Smooth muscle cell of the brain vasculature (primary cell): ENCODE measurements at places on chromosomes 7 and 10.

- DNase-seq: no peak
Measured at GRCh38 chr7:94195201-94195600, 191.0 kb upstream of the BET1 start.

GRCh38 chr7:38312821-38313220 lies 39.4 kb upstream of the TARP start:
- no peak for DNase-seq

DNA sequence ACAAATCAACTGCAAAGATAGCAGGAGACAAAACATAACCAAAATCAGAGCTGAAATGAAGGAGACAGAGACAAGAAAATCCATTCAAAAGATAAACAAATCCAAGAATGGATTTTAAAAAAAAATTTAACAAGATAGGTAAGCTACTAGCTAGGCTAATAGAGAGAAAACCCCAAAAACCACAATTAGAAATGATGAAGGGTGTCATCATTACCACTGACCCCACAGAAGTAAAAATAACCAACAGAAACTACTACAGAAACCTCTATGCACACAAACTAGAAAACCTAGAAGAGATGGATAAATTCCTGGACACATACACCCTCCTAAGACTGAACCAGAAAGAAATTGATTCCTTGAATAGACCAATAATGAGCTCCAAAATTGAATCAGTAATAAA lies 117.6 kb downstream of the DNAJC1 start:
- DNase-seq: no peak

GRCh38 chr7:106737202-106737562 lies 76.2 kb upstream of the CCDC71L start:
- no peak for DNase-seq

- no peak for DNase-seq
Measured at GRCh38 chr10:32046151-32046550, 10.1 kb downstream of the KIF5B start.

DNA sequence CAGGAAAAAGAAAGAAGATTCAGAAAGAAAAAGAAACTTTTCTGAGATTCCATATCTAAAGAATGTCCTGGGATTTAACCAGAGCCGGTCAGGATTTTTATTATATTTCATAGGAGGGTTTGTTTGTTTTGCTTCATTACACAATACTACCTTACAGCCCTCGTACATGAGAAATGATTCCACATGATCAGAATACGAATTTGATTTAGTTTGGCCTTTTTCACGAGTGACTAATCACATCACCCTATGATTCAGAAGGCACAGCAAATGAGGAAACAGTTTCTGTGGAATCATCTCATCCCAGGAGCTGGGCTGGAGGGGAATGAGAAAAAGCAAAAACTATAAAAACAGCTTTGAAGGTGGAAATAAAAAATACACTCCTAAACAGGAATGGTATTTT lies 54.7 kb upstream of the VWC2 start:
- no peak for DNase-seq

GRCh38 chr7:129993275-129993674 lies 40.5 kb upstream of the UBE2H start:
- DNase-seq: no peak

DNA sequence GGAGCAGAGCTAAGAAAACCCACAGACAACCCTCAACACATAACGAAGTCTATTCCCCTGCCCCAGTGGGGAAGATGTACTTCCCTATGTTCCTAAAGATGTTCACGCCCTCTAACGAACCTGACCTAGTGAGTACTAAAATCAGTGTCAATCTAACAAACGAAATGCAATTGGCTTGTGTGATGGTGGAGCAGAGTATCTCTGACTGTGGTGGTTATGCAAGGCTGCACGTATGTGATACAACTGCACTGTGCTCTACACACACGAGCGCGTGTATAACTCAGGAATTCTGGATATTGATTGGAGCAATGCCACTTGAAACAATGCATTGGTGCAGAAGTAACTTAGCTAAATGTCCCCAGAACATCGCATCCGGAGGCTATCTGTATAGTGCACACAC lies 1.3 kb downstream of the ANKRD16 start:
- DNase-seq: no peak

DNA sequence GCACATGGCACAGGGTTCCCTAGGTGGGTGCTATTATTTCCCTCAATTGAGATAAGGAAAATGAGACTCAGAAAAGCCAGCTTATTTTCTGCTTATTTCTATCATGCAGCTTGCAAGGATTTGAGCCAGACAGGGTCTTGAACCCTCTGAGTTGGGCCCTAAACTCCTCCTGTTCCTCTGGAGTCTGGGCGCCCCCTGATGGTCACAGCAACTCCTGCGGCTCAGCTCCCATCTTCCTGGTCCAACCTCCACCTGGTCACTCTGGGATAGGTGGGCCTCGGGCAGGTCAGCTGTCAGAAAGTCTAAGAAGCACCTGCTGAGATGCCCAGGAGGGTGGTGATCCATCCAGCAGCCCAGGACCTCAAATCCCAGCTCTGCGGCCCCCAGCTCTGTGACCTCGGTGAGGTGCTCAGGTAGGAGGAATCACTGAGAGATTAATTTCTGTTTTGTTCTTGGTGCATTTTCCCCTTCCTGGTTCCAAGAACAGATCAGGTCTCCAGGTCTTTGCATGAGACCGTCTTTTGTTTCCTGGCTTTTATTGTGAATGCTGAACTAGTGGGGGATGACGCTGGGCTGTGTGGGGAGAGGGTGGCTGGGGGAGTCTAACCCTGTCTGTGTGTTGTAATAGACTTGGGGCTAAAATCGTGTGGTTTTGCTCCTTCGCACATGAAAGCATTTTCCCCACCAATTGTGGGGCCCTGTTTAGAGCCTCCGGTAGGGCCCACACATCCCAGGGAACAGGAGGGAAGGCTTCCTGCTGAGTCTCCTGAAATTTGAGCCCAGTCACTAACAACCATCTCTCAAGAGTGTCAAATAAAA lies 32.8 kb downstream of the TMEM130 start:
- no peak for DNase-seq

- DNase-seq: no peak
Measured at GRCh38 chr10:30598105-30598776, 31.3 kb downstream of the LYZL2 start.

- DNase-seq: no peak
Measured at GRCh38 chr7:31107106-31108090, 55.3 kb downstream of the ADCYAP1R1 start.

DNA sequence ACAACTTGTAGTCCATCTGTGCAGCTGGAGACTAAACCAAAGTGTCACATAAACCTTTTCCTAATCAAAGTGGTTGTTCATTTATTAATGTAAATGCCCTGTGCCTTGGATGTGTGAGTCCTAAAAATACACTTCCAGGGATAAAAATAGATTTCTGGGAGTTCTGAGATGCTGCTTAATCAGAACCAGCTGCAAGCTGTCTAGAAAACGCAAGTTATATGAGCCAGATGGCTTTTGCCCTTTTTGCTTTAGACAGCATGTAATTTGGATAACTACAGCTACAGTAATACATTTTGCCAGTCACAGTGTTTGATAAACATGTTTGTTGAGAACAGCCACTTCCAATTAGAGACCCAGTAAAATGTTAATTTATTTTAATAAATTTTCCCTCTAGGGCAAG lies 185.1 kb upstream of the PRPS1L1 start:
- DNase-seq: no peak
